ENCODE measurements at places on chromosomes 5 and 9.

DNA sequence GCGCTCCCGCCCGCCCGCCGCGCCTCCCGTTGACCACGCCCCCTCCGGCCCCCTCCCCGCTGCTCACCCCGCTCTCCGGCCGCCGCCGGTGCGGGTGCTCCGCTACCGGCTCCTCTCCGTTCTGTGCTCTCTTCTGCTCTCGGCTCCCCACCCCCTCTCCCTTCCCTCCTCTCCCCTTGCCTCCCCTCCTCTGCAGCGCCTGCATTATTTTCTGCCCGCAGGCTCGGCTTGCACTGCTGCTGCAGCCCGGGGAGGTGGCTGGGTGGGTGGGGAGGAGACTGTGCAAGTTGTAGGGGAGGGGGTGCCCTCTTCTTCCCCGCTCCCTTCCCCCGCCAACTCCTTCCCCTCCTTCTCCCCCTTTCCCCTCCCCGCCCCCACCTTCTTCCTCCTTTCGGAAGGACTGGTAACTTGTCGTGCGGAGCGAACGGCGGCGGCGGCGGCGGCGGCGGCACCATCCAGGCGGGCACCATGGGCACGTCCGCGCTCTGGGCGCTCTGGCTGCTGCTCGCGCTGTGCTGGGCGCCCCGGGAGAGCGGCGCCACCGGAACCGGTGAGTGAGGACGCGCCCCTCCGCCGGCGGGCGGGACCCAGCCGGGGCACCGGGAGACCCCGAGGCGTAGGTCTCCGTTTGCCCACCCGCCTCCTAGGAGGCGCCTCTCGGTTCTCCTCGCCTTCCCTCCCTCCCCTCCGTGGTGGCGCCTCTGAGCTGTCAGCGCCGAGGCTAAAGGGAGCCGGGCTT is at the start of gene VLDLR:
Gene VLDLR (plus strand): TSS at position 66 of the 739 bp plus-strand sequence. CDS start 403 bp downstream, at position 469.
- peak; percentile 42 for DNase-seq
- peak within 1 kb of the TSS; percentile 95 for H3K4me3 ChIP-seq
- peak within 1 kb of the TSS; percentile 97 for H3K27ac ChIP-seq

- H3K4me1 ChIP-seq, result no peaks in the 10 kb centered on the region
- no peak overlapping the region for H3K4me3 ChIP-seq
- no peak for DNase-seq
Measured at GRCh38 chr9:16598316-16598715, 272.2 kb downstream of the BNC2 start.

DNA sequence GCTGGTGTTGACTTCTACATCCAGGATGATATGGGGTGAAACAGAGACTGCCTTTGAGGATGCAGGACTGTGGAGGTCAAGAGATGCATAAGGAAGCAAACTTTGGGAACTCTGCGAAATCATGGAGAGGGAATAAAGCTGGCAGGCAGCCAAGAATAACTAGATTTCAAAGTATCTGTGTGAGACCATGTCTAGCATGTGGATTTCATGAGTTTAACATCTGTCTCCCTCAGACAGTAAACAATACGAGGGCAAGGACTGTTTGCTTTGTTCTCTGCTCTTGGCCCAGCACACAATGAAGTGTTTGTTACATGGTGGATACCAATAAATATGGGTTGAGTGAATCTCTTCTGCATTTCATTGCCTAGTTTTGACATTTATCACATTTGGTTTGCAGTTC is 71.3 kb downstream of the RASEF start:
- peaks cover 17% of the 10 kb centered on the region for H3K4me1 ChIP-seq
- no peak for DNase-seq
- no peak overlapping the region for H3K4me3 ChIP-seq
- no peaks in the 10 kb centered on the region for H3K27me3 ChIP-seq
- peak overlapping the region; percentile 60 for H3K27ac ChIP-seq

GRCh38 chr5:169222934-169223594 is 77.9 kb downstream of the SLIT3 start:
- H3K4me3 ChIP-seq, result no peak overlapping the region
- H3K27me3 ChIP-seq, result no peaks in the 10 kb centered on the region
- no peaks in the 10 kb centered on the region for H3K4me1 ChIP-seq
- no peaks in the 10 kb centered on the region for H3K36me3 ChIP-seq
- H3K27ac ChIP-seq, result no peak overlapping the region
- DNase-seq, result no peak

- H3K36me3 ChIP-seq, result no peaks in the 10 kb centered on the region
- no peak overlapping the region for H3K27ac ChIP-seq
- H3K4me1 ChIP-seq, result no peaks in the 10 kb centered on the region
- no peak overlapping the region for H3K4me3 ChIP-seq
Measured at GRCh38 chr5:53041071-53041692, 52.0 kb downstream of the ITGA2 start.

DNA sequence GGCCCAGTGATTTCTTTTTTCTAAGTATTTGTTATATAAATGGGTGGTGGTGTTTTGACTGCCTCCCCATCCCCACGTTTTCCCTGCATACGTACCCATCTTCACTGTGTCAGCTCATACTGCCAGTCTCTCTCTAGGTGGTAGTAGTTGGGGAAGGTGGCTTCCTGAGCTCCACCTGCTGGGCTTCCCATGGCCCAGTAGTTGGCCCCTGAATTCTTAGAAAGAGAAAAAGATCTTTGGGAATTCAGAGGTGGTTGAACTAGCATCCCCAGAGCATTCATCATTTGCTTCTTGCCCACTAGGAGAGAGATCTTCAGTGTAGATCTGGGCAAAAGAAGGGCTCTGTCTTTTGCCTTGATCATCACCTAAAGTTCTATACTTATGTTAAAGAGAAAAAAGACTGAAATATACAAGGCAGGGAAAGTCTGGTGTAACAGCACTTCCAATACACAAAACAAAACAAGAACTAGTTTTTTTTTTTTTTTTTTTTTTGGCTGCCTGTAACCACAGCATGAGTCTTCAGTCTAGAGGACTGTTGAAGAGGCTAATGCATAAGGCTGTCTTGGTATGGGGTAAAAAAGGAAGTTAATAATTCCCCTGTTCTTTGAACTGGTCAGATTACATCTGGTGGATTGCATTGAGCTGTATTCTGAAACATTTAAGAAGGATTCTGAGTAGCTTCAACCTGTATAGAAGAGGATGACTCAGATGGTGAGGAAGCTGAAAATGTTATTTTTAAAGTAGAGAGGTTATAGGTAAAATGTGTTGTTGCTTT is 128.7 kb downstream of the ATG10 start:
- no peaks in the 10 kb centered on the region for H3K27me3 ChIP-seq
- H3K4me3 ChIP-seq, result no peak overlapping the region
- no peak for DNase-seq

DNA sequence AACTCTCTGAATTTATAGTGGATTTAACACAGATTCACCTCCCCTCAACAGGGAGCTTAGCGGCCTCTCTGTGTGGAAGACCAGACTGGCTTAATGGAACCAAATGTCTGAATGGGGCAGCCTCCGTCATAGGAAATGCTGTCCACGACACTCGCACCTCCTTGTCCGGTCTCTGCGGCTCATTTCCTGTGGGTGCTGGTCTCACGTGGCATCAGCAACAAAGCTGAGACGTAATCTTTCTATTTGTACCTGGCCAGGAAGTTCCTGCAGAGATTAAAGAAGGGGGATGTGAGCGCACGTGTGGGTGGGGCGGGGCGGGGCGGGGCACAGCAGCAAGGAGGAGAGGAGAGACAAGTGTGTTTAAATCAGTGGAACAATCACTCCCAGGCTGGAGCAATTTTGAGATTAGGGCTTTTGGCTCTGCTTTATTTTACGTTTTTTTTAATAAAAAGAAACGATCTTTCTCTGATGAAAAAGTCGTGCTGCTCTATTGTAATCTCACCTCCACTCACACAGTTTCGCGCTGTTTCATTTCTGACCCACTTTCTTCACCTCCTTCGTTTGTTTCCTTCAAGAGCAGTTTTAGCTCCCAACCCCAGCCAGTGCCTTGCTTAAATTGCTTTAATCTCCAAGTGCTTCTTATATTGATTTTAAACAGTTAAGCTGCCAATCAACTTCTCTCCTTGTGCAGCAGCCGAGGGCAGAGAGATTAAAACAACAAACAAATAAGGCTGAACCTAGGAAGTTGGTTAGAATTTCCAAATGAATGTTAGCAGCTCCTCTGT is 132.2 kb upstream of the ASTN2 start:
- DNase-seq, result no peak
- no peak overlapping the region for H3K27ac ChIP-seq
- H3K4me1 ChIP-seq, result peaks cover 27% of the 10 kb centered on the region
- peaks cover 17% of the 10 kb centered on the region for H3K27me3 ChIP-seq

DNA sequence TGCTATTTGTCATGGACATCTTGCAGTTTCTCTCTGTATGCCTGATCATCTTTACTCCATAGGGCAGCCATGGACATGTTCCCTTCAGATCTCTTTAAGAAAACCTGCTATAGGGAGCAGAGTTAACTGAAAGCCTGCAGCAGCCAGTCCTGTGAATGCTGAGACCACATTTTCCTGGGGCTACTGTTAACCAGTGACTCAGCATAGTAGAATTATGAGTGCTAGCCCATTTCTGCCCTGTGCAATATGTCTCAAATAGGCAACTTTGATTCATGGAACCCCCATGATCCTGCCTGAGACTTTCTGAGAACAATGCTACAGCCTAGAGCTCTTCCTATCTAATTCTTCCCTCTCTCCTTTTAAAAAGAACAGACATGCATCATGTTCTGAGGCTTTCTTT is 624.2 kb downstream of the CHSY3 start:
- H3K36me3 ChIP-seq, result no peaks in the 10 kb centered on the region
- no peaks in the 10 kb centered on the region for H3K27me3 ChIP-seq
- peaks cover 3% of the 10 kb centered on the region for H3K4me1 ChIP-seq
- H3K4me3 ChIP-seq, result no peak overlapping the region

GRCh38 chr9:7479300-7479699 is 320.3 kb downstream of the DMAC1 start:
- H3K27ac ChIP-seq, result no peak overlapping the region
- no peak for DNase-seq
- no peaks in the 10 kb centered on the region for H3K4me1 ChIP-seq
- H3K27me3 ChIP-seq, result no peaks in the 10 kb centered on the region
- no peaks in the 10 kb centered on the region for H3K36me3 ChIP-seq

GRCh38 chr9:129750013-129750638 is 2.7 kb downstream of the PTGES start:
- no peaks in the 10 kb centered on the region for H3K36me3 ChIP-seq
- peaks cover 12% of the 10 kb centered on the region for H3K4me1 ChIP-seq
- H3K27ac ChIP-seq, result peak overlapping the region; percentile 62
- DNase-seq, result no peak
- H3K4me3 ChIP-seq, result no peak overlapping the region

DNA sequence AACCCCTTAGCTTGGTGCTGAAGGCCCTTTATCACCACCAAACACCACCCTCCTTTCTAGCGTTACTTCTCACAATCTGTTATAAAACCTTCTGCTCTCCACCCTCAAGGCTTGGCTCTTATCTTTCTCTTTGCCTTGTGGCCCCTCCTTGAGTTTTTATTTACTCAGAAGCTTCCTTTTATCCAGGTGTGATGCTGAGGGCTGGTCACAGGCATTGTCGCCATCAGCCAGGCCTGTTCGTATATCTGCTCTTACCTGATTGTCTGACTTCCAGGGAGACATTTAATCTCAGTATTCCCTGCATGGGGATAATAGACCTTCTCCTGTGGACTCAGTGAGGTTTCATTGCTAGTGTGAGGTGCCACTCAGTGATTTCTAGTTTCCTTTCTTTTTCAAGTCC is 34.2 kb downstream of the MEGF10 start:
- no peaks in the 10 kb centered on the region for H3K36me3 ChIP-seq
- no peak overlapping the region for H3K4me3 ChIP-seq
- no peaks in the 10 kb centered on the region for H3K27me3 ChIP-seq
- no peak overlapping the region for H3K27ac ChIP-seq
- peaks cover 38% of the 10 kb centered on the region for H3K4me1 ChIP-seq

GRCh38 chr9:19470567-19470966 is 61.8 kb downstream of the ACER2 start:
- H3K4me1 ChIP-seq, result peaks cover 6% of the 10 kb centered on the region
- H3K36me3 ChIP-seq, result no peaks in the 10 kb centered on the region
- no peak overlapping the region for H3K4me3 ChIP-seq
- H3K27me3 ChIP-seq, result peaks cover 14% of the 10 kb centered on the region

DNA sequence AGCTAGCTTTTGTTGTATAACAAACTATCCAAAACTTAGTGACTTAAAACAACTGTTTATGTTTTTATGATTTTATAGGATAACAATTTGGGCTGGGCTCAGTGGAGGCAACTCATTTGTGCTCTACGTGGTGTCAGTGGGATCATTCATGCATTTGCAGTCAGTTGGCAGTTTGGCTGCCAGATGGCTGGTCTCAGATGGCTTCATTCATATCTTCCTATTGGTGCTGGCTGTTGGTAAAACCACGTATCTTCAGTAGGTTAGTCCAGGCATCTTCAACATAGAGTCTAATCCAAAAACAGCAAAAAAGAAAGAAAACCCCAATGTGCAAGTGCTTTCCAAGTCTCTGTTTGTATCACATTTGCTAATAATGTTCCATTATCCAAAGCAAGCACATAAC is 51.7 kb upstream of the RIC1 start:
- no peaks in the 10 kb centered on the region for H3K4me1 ChIP-seq
- H3K27ac ChIP-seq, result no peak overlapping the region
- no peaks in the 10 kb centered on the region for H3K36me3 ChIP-seq
- no peak overlapping the region for H3K4me3 ChIP-seq
- no peak for DNase-seq
- no peaks in the 10 kb centered on the region for H3K27me3 ChIP-seq

DNA sequence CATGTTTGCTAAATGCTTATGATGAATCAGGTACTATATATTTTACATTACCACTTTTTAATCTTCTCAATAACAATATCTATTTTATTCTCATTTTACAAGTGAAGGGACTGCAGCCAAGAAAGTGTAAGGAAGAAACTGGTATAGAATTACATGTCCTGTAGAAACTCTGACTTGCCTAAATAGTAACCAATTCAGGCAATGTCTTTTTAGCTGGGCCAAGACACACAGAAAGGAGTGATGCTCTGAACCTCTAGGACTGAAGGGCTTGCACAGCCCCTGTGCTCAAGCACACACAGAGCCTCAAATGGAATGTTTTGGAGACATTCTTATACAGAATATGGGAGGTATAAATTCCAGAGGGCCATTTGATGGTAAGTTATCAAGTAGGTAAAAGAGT is 286.4 kb upstream of the TNC start:
- peaks cover 10% of the 10 kb centered on the region for H3K4me1 ChIP-seq
- H3K4me3 ChIP-seq, result no peak overlapping the region
- H3K27ac ChIP-seq, result no peak overlapping the region
- H3K27me3 ChIP-seq, result peaks cover 2% of the 10 kb centered on the region
- DNase-seq, result no peak
- no peaks in the 10 kb centered on the region for H3K36me3 ChIP-seq

GRCh38 chr9:93464395-93464794 is 11.0 kb upstream of the FAM120AOS start:
- no peak for DNase-seq
- H3K4me3 ChIP-seq, result no peak overlapping the region
- peaks cover 62% of the 10 kb centered on the region for H3K4me1 ChIP-seq
- H3K27me3 ChIP-seq, result no peaks in the 10 kb centered on the region
- no peaks in the 10 kb centered on the region for H3K36me3 ChIP-seq
- H3K27ac ChIP-seq, result peak overlapping the region; percentile 23

Measured in neural crest cell (in vitro differentiated cells).